ENCODE measurements at places on chromosomes 13 and 19.

GRCh38 chr13:50646070-50646469 is 197.4 kb downstream of the DLEU7 start:
- DNase-seq = no peak

- no peak for DNase-seq
Observed at GRCh38 chr13:71772361-71772760, 94.6 kb downstream of the DACH1 start.

- DNase-seq = no peak
Observed at GRCh38 chr13:32850316-32851052, 165.7 kb upstream of the KL start.

DNA sequence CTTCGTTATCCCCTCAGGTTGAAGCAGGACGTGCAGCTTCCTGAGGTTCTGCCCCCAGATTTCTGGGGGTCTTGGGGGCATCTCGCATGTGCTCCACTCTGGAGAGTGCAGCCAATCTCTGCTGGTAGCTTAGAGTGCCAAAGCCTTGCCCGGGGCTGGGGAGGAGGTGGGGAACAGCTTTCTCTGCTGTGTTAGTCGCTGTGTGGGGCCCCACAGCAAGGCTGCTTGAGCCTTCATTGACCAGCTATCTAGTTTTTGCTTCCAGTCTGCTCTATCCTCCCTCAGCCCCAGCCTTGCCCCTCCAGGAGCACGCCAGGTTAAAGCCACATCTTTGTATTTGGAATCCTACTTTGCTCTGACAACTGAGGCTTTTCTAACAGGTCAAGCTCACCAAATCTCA is 32.0 kb upstream of the MEDAG start:
- no peak for DNase-seq

DNA sequence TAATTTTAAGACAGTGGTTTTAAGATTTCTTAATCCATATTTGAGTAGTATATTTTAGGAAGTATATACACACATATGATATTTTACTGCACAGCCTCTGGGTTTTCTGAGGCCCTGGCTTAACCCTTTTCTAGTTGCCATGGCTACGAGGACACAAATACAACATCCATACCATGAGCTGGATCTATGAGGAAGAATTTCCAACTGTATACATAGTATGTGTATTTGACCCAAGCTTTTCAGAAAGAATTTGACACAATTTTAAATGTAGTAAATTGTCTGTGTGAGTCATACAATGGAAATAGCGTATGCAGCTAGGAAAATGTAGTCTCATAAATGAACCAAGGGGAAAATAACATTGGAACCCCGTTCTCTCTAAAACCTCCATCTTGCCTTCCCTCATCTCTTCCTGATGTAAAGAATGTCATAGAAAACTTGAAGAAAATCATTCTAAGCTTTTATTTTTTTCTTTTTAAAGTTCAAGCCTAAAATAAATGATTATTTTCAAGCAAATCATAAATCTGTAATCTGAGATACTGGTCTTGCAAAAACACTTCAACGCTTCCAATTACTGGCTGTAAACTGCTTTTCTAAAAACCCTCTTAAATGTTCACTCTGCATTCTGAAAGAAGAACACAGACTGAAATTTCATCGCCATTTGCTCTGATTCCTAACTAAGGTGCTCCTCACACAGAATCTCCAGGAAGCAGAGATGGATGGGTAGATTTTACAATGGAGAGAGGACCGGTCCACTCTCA is 172.4 kb downstream of the LACC1 start:
- DNase-seq = no peak

DNA sequence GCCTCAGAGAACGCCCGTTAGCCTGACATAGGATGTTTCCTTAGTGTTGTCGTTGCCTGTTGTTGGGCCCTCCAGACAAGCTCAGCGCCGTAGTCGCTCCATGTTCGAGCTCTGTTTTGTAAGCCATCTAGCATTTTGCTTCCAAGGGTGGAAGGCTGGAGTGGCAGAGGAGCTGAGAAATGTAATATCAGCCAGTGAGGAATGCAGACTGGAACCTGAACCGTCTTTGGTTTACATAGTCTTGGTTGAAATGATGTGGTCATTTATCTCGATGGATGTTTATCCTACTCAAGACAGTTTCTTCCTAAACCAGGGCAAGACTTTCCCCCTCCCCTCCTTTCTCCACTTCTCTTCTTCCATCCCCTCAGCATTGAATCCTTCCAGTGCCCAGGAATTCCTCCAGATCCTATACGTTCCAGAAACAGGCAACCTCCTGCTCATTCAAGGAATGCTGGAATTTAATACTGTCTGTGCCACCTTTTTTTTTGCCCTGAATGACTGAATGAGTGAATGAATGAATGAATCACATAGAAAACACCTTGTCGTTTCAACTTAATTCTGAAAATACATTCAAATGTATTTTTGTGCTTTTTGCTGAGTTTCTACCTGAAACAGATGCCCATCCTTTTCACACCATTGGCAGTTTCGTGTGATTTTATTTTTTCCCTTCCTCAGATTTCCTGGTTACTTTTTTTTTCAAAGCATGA is 109.5 kb upstream of the MBNL2 start:
- DNase-seq = no peak

DNA sequence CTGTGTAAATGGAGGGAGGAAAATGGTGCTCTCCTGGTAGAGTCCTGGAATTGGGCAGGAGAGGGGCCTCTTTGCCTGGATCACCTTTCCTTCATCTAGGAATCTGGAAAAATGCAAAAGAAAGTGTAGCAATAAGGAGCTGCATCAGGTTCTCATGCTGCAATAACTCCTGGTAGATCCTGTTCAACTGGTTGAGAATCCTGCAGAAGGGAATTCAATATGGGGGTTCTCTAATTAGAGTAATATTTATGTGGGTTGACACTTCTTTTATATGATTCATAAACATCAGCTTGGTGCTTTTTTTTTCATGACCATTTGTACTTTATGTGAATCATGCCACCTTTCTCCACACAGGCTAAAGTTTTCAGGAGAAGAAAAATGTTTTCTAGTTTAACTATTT is 9.5 kb upstream of the NUDT15 start:
- no peak for DNase-seq

Measured in CD4-positive, alpha-beta T cell treated with Interleukin-4 for 1 hour (primary cell).